AG10803 (cell line): ENCODE measurements at places on chromosomes 4 and X.

DNA sequence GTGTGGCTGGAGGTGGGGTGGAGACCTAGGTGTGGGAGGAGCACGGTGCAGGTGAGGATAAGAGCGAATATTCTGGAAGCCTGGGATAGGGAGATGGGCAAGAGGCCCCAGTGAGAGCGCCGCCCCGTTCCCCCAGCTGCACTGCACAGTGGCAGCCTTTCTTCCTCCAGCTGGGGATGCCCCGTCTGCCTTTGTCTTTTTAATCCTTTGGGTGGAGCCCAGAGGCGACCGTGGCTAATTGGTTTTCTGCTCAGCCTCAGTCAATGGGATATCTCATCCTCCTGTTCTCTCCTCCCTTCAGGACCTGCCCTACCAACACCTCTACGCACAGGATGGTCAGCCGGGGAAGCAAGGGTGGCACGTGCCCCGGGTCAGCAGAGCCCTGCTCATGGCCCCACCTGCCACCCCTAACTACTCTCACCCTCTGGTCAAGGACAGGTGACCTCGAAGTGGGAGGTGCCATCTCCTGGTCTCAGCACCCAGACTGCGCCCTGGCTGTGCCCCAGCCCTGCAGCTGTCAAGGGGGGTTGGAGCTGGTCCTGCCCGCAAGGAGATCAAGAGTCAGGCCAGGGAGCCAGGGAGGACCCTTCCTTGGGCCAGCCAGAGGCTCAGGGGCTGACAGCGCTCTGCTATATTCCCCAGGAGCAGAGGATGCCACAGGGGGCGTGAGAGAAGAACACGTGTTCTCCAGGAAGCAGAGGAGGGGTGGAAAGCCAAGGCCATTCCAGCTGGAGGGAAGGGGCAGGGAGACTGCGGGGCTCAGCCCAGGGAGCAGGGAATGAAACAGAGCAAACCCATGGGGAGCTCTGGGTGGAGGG, 64.0 kb downstream of the ADRA2C start:
- DNase-seq, result no peak

DNA sequence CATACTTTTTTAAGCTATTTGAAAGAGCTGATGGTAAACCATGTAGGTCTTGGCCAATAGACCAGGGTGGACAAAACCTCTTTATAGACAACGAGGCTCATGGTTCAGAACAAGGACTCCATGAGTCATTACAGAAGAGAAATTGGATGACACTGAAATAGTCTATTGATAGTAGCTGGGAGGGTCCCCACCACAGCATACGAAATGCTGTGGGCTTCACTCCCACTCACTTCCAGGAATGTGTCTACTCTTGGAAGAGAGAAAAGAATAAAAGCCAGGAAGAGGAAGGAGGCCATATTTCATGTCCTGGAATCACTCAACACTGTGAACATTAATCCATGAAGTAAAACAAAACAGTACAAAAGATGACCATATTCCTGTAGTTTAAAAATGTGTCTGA, 82.3 kb upstream of the MXRA5 start:
- DNase-seq, result peak; percentile 55

- no peak for DNase-seq
These were observed 22.2 kb downstream of the SPINK2 start for GRCh38 chr4:56799161-56799759.

GRCh38 chr4:147287588-147287890, 193.4 kb upstream of the EDNRA start:
- no peak for DNase-seq

GRCh38 chr4:153084980-153085630, 119.1 kb upstream of the TRIM2 start:
- DNase-seq, result peak; percentile 51

- no peak for DNase-seq
These were observed 92.3 kb upstream of the SLC7A11 start for GRCh38 chr4:138334346-138335016.

- DNase-seq, result no peak
These were observed 61.1 kb upstream of the ARSJ start for GRCh38 chr4:114040319-114041116.

DNA sequence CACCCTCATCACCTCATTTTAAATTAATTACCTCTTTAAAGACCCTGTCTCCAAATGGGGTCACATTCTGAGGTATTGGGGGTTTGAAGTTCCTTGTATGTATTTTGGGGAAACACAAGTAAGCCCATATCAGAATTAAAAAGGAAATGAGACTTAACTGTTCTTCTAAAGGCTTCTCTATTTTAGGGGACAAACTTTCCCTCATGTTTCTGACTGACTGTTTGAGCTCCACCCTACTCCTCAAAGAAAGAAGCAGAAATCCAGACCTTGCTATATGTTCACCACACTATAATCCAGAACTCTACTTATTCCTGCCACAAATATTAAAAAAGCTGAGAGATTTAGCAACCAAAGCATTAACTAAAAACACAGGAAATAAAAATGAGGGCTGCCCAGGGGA, 258.8 kb downstream of the ARHGAP24 start:
- no peak for DNase-seq

DNA sequence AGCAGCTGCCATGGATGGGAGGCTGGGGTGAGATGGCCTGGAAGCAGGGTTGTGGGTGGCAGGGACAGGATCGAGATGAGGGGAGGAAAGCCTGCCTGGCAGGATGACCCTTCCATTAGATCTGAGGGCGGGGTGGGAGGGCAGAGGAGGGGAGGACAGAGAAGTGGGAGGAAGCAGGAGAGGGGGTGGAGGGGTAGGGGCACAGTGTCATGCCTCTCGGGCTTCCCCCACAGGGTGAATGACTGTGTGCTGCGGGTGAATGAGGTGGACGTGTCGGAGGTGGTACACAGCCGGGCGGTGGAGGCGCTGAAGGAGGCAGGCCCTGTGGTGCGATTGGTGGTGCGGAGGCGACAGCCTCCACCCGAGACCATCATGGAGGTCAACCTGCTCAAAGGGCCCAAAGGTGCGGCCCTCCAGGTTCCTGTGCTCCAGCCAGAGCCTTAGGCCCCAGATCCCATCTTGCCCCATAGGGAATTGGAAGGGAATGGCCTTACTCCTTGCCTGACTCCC, 4.9 kb downstream of the DLG3 start:
- no peak for DNase-seq

DNA sequence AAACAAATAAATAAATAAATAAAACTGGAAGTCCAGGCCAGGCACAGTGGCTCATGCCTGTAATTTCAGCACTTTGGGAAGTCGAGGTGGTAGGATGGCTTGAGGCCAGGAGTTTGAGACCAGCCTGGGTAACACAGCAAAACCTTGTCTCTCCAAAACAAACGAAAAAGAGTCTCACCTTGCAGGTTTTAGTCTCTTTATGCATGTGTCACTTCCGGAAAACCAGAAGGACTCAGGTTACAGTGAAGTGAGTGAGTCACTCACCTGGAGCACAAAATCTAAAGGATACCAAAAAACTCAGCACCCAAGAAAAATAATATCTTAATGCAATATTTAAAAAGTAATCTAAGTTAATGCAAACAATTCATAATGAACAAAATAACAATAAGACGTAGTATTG, 20.1 kb upstream of the SLC34A2 start:
- no peak for DNase-seq
